ENCODE measurements at places on chromosomes 3 and 15. TPM values are rescaled to one million over a fixed set of nuclear protein-coding genes. Genes with fewer than 3 reads are reported as not detected.

- no peak for DNase-seq
These were observed 75.1 kb downstream of the MYO9A start for GRCh38 chr15:72042865-72043264.

DNA sequence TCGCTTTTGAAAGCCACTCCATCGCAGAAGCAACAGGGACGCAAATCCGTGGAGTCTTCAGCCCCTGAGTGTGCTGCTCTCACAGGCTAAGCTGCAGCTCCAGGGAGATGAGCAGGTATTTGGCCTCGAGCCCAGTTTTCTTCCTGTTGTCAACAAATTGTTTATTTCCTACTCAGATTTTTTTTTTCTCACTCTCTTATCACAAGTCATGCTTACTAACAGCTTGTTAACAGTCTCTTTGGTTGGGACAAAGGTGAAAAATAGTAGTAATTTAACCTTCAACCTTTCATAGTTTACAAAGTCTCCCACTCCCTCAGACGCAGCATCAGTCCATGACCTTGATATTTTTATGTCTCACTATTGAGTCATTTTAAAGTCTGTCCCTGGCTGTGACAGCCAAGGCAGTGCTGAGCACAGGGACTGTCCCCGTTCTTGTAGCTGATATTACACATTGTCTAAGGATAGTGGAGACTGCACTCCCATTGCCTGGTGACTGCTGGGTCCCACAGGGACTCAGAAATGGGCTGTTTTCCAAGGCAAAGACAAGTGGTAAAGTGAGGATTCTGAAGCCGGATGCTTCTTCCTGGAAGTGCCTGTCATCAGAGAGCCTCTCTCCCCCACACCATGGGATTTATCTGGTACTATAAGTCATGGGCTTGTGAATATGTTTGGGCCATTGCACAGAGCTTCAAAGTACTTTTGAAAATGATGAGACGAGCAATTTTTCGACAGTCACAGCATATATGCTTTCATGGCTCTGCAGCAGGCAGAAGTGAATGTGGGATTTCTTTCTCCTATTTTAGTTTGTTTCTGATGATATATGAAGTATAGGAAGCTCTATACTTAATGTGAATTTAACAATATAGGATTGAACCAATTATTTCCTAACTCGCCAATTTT is 59.8 kb upstream of the UNC13C start:
- DNase-seq: no peak

- no peak for DNase-seq
These were observed 427.1 kb upstream of the DPH6 start for GRCh38 chr15:35973029-35973428.

Gene HRH1
- not detected for total RNA-seq

Gene GPR149
- not detected for total RNA-seq

Gene CLN6
- total RNA-seq: 22.3 TPM

Gene IL20RB
- total RNA-seq: 3.6 TPM

Gene HHLA2
- total RNA-seq: 0.44 TPM

All from naive thymus-derived CD8-positive, alpha-beta T cell (primary cell).